A549 (cell line): ENCODE measurements at places on chromosomes 16 and 17.

GRCh38 chr17:74445158-74445557 lies 13.3 kb downstream of the GPRC5C start:
- DNase-seq: no peak

- no peak for DNase-seq
Measured at GRCh38 chr16:24232936-24233335, 23.2 kb upstream of the CACNG3 start.

DNA sequence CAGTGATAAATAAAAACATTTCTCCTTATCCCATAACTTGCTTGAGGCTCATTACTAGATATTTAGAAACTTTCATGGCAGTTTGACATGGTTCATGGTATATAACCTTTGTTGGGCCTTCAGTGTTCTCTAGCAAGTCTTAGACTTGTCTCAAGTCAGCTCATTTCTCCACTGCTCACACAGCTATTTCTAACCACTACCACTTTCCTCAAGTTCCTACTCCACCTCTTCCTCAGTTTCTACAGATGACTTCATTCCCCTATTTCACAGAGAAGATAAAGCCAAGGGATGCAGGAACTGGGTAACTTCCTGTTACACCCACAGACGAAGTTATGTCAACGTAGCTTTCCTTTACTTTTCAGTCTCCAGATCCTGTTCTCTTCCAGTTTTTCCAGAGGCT lies 23.2 kb downstream of the NLK start:
- DNase-seq: no peak

DNA sequence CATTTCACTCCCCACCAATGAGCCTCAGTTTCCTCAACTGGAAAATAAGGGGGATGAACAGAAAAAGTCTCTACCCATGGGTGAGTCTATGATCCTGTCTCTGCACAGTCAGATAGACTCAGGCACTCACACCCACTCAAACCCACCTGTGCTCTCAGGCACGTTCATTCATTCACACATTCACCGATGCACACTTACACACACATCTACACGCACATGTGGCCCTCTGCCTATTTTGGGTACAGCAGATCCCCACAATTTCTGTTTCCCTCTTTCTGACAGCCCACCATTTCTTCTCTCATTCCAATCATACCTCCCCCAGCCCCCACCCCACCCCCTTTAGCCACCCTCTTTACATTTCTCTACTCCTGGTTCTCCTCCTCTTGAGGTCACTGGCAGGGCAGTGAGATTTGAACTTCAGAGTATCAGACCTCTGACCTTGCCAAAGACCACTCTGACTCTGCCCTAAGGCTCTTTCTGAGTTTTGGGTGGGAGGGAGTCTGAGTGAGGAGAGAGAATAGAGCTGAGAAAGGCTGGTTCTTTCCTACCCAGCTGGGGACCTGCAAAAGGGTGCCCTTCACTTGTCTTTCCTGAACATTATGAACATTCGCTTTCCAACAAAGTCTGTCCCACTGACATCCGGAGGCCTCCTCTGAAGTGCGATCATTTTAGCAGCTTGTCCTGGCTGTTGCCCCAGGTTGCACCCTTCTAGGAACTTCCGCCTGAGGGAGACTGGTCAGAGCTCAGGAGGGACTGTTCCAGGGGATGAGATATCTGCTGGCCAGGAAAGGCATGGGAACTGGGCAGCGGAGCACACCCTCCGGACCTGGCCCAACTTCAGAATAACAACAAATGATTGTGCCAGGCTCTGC lies 10.1 kb upstream of the COL1A1 start:
- no peak for DNase-seq

GRCh38 chr16:29686740-29687332 lies 7.9 kb downstream of the QPRT start:
- DNase-seq: no peak

DNA sequence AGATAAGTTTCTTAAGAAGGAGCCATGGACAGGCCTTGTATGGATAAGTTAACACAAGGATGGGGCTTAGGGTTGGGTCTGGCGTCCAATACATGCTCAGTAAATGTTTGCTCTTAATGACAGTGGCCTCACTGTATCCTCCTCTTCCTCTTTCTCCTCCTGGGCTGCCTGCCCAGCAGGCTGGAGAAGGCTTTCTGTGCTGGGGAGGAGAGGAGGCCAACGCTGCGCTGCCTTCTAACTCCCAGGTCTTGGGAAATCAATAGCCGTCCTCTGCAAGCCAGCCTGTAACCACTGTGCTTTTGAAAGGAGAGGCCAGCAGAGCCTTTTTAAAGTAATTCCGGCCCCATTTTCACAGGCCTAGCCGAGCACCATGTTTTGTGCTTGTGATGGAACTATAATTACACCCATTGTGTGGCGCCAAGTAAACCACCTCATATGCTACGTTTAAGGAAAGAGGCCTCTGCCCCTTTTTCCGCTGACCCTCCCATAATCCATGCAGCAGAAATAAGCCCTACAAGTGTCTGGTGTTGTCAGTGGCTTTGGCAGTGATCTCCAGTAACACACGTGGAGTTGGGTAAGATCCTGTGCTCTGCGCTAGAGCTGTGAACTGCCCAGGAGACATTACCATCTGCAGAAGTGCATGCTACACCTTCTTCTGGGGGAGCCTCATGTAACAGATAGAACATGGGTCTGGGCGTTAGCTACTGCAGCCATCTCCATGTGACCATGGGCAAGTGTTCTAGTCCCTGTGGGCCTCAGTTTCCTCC lies 368.2 kb downstream of the SNX29 start:
- no peak for DNase-seq

DNA sequence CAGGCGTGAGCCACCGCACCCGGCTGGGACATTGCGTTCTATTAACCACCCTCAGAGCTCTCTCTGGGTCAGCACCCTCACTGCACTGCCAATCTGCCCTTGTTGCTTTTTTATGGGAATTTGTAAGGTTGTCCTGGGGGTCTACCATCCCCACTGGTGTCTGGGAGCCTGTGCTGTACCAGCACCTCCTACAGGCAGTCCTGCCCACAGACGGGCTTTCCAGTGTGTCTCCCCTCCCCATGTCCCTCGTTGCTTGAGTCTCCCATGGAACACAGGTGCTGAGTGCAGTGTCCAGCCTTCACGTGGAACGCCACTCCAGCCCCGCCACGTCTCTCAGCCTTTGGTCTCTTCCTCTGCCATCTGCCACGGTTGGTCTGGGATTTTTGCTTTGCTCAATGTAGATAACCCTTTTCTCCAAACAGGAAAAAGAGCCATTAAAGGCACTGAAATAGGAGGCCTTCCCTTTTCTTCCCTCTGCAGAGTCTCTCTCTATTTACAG lies 68.0 kb upstream of the CBX4 start:
- no peak for DNase-seq

GRCh38 chr16:73095885-73096421 lies 48.0 kb upstream of the ZFHX3 start:
- no peak for DNase-seq

- DNase-seq: no peak
Measured at GRCh38 chr17:19520641-19521040, 13.0 kb upstream of the SLC47A1 start.

- peak; percentile 49 for DNase-seq
Measured at GRCh38 chr17:72358465-72358864, 237.6 kb downstream of the SOX9 start.

DNA sequence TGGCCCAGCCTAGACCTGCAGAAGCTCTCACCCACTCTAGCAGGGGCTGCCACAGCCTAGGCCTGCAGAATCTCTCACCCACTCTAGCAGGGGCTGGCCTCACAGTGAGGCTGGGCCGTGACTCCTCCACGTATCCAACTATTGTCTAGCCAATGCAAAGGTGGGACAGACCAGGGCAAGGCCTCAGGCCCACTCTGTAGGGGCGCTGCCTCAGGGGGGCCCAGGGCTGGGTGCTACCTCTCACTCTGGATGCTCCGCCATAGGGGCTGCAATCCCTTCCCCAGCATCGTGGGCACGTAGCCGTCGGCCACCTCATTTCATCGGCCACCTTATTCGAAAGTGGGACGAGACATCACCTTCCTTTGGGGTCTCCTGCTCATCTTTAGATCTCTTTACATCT lies 51.7 kb downstream of the RPH3AL start:
- DNase-seq: no peak

DNA sequence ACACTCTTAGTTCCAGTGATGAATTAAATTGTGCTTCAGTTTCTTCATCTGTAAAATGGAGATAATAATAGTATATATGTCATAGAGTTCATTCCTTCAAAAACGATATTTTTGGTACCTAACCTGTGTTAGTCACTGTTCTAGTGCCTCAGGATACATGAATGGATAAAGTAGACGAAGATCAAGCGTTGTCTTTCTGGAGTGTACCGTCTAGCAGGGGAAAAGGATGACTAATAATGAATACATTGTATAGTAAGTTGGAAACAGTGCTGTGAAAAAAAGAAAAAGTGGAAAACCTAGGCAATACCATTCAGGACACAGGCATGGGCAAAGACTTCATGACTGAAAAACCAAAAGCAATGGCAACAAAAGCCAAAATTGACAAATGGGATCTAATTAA lies 8.6 kb downstream of the KRT10 start:
- DNase-seq: no peak

- DNase-seq: peak; percentile 78
Measured at GRCh38 chr17:75848523-75849278, 4.5 kb upstream of the UNC13D start.

- no peak for DNase-seq
Measured at GRCh38 chr16:74073456-74073855, 223.2 kb upstream of the PSMD7 start.

GRCh38 chr17:78748730-78749317 lies 33.2 kb downstream of the CYTH1 start:
- no peak for DNase-seq

GRCh38 chr16:48680881-48681280 lies 70.9 kb upstream of the N4BP1 start:
- no peak for DNase-seq

DNA sequence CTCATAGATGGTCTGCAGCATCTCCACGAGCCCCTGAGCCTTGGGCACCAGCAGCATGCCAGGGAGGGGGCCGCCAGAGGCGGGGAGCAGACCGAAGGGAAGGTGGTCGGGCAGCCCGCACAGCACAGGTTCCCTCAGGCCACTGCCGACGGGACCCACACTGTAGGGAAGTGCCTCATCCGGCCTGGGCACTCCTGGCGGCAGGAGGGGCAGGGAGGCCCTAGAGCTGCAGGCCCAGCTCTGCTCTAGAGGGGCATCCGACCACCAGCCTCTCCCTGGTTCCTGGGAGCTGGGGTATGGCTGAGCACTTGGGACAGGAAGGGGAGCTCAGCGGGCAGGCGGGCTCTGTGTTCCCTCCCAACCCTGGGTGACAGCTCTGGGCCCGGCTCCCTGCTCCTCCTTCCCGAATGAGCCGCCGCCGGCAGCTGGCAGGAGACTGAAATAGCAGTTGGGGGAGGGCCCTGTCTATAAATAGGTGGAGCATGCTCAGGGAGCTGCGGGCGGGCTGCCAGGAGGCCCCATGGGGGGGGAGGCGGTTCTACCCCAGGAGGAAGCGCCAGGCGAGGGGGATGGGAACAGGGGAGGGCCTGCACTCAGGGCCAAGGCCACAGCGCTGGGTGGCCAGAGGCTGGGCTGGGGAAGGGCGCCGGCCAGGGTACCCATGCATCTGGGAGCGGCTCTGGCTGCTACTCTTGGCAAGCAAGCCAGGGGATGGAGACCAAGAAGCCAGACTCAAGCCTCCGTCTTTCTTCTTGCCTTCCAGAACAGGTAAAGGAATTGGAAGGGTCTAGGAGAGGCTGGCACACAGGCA lies 12.4 kb downstream of the HDAC5 start:
- peak; percentile 86 for DNase-seq

DNA sequence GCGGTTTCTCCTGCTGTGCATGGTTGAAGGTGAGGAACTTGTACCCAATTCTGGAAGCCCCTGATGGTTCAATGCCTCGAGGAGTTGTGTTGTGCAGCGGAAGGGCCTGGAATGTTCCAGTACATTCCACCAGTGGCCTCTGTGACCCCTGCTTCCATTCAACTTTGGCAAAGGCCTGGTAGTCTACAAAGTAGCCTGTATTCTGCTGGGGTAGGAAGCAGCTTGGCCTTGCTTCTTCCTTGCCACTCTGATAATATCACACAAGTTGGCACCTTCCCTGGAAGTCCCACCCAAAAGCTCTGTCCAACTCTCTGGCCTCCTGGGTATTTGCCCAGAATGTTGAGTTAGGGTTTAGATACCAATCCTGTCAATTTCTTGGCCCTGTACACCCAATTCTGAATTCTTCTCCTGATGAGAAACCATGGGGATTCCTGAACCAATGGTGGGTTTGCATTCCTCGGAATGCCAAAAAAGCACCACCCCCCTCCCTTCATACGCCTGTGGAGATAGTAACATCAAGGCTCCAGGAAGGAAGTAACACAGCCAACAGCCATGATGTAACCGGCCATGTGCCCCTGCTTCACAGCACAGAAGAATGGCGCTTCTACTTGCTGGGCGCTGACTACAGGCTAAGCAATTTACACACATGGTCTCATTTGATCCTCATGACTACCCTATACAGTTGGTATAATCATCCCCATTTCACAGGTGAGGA lies 11.8 kb upstream of the FAM117A start:
- DNase-seq: no peak

GRCh38 chr16:83940630-83941378 lies 12.2 kb upstream of the OSGIN1 start:
- no peak for DNase-seq

DNA sequence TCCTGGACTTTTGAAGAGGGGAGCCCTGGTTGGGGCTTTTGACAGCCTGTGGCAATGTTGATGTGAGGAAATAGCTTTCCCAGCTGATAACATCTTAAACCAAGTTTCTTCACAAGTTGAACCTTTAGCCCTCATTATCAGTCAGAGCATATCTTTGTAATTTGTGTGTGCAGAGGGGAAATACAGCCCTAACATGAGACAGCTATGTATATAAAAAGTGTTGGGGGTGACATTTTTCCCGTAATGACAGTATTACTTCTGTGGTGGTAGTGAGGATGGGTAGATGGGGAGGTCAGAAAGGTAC lies 221.1 kb downstream of the FTO start:
- DNase-seq: no peak

DNA sequence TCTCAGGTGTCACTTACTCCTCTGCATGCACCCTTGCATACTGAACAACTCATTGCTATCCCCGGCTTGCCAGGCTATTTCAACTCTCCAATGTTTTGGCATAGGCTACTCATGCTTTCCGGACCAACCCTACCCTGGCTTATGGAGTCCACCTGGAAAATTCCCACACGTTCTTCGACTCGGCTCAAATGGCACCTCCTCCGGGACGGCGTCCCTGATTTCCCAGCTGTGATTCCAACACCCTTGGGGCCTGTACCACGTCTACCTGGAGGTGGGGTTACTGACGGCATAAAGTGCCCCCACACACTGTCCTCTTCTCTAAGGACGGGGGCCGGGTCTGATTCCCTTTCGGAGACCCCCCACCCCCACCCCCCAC lies 498 bp downstream of the SMYD4 start:
- DNase-seq: no peak
